ENCODE measurements at places on chromosomes 2 and 18. TPM values are rescaled to one million over a fixed set of nuclear protein-coding genes. Genes with fewer than 3 reads are reported as not detected.

Gene POTEI
- total RNA-seq: 0.05 TPM

Gene CYP27A1
- total RNA-seq: 7.4 TPM

Gene UGT1A8
- not detected for total RNA-seq

Gene ATP8B1
- total RNA-seq: 54.6 TPM

Gene SERPINB10
- total RNA-seq: 3.4 TPM

Gene CCDC148
- not detected for total RNA-seq

Gene WDR43
- total RNA-seq: 49.2 TPM

Gene SGPP2
- not detected for total RNA-seq

Gene GREB1L
- 3.1 TPM for total RNA-seq

Gene ANKRD62
- not detected for total RNA-seq

Gene MALT1
- total RNA-seq: 12.7 TPM

Gene RTKN
- 5.6 TPM for total RNA-seq

Gene PLCL1
- total RNA-seq: 2.0 TPM

Gene EFEMP1
- total RNA-seq: 1,504 TPM

Gene ITM2C
- 1.9 TPM for total RNA-seq

Gene GKN1
- not detected for total RNA-seq

Gene FHOD3
- total RNA-seq: not detected

Gene FNDC4
- 20.3 TPM for total RNA-seq

Gene GCA
- 11.3 TPM for total RNA-seq

Gene KCNIP3
- total RNA-seq: 0.15 TPM

Gene FANCL
- 14.3 TPM for total RNA-seq
